Glutamatergic neuron (in vitro differentiated cells): ENCODE measurements at places on chromosomes 3 and 15.

GRCh38 chr3:194265996-194266964 is 84.8 kb downstream of the CPN2 start:
- peaks cover 26% of the 10 kb centered on the region for H3K4me1 ChIP-seq
- peaks cover 4% of the 10 kb centered on the region for H3K27me3 ChIP-seq
- no peak overlapping the region for H3K4me3 ChIP-seq
- DNase-seq: no peak
- H3K36me3 ChIP-seq: no peaks in the 10 kb centered on the region

GRCh38 chr3:36215241-36215640 is 165.1 kb upstream of the STAC start:
- no peaks in the 10 kb centered on the region for H3K36me3 ChIP-seq
- DNase-seq: no peak
- H3K4me3 ChIP-seq: no peak overlapping the region
- no peaks in the 10 kb centered on the region for H3K27me3 ChIP-seq
- H3K27ac ChIP-seq: no peak overlapping the region
- peaks cover 7% of the 10 kb centered on the region for H3K4me1 ChIP-seq

DNA sequence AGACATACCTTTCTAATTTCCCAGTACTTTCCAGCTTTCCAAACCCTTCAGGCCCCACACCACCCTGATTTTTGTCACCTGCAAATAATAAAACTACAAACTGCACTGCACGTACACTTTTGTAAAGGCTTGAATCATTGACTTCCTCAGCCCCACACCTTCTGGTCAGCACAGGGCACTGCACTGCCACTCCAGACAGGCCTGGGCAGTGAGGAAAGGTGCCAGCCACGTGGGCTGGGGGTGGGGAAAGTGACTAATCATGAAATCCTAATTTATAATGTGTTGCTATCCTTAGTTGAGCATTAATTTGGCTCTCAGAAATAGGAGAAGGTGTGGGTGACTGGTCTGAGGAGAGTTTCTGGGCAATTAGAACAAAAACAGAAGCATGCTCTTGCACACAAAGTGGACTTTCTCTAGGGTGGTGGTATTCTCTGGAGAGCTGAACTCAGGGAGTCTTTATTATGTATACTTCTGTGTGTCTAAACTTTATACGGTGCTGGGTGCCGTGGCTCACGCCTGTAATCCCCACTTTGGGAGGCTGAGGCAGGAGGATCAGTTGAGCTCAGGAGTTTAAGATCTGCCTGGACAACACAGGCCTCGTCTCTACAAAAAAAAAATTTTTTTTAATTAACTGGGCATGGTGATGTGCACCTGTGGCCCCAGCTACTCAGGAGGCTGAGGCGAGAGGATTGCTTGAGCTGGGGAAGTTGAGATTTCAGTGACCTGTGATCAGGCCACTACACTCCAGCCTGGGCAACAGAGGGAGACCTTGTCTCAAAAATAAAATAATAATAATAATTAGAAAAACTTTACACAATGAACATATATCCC is 58.2 kb upstream of the FLNB start:
- peaks cover 4% of the 10 kb centered on the region for H3K36me3 ChIP-seq
- peaks cover 6% of the 10 kb centered on the region for H3K4me1 ChIP-seq
- peaks cover 5% of the 10 kb centered on the region for H3K27me3 ChIP-seq
- H3K27ac ChIP-seq: no peak overlapping the region
- no peak overlapping the region for H3K4me3 ChIP-seq

GRCh38 chr3:15091575-15091974 is 7.4 kb downstream of the RBSN start:
- H3K27me3 ChIP-seq: no peaks in the 10 kb centered on the region
- peaks cover 4% of the 10 kb centered on the region for H3K36me3 ChIP-seq
- no peaks in the 10 kb centered on the region for H3K4me1 ChIP-seq
- H3K4me3 ChIP-seq: no peak overlapping the region
- no peak for DNase-seq
- H3K27ac ChIP-seq: no peak overlapping the region
